Lower lobe of right lung (tissue), 2 donors: ENCODE measurements at places on chromosomes 1 and 21. TPM values are rescaled to one million over a fixed set of nuclear protein-coding genes. Genes with fewer than 3 reads are reported as not detected.

The OPRD1 gene
- total RNA-seq: not detected

- H3K27ac ChIP-seq: no peak overlapping the region
- H3K4me3 ChIP-seq: no peak overlapping the region
Measured at GRCh38 chr1:3316340-3316943, 138.0 kb upstream of the ARHGEF16 start.

- H3K27ac ChIP-seq: no peak overlapping the region
- DNase-seq: no peak
- no peak overlapping the region for H3K4me3 ChIP-seq
- H3K4me1 ChIP-seq: no peaks in the 10 kb centered on the region
- H3K27me3 ChIP-seq: no peaks in the 10 kb centered on the region
- H3K36me3 ChIP-seq: no peaks in the 10 kb centered on the region
Measured at GRCh38 chr1:246309247-246309884, 197.7 kb downstream of the SMYD3 start.

The MPL gene
- 0.65 TPM for total RNA-seq

- no peak overlapping the region for H3K27ac ChIP-seq
- no peaks in the 10 kb centered on the region for H3K36me3 ChIP-seq
- no peak for DNase-seq
- no peaks in the 10 kb centered on the region for H3K27me3 ChIP-seq
- H3K4me3 ChIP-seq: no peak overlapping the region
Measured at GRCh38 chr1:152182944-152183361, 23.9 kb upstream of the RPTN start.

GRCh38 chr21:32122082-32122481 is 156.8 kb downstream of the MIS18A start:
- no peaks in the 10 kb centered on the region for H3K36me3 ChIP-seq
- DNase-seq: no peak
- no peak overlapping the region for H3K27ac ChIP-seq
- no peaks in the 10 kb centered on the region for H3K27me3 ChIP-seq
- H3K4me3 ChIP-seq: no peak overlapping the region
- H3K4me1 ChIP-seq: no peaks in the 10 kb centered on the region

DNA sequence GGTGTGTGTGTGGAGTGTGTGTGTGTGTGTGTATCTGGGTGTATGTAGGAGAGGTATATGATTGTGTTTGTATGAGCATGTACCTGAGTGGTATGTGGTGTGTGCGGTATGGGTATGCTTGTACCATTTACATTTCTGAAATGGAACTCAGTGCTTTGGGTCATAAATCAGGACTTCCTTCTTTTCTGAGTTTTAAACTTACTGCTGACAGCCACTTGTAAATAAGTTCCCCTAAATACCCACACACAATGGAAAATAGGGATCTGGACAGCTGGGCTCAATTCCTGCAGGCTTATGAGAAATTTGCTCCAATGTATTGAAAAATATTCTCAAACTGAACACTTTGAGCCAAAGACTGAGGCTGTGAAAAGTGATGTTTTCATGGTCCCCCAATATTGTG is 293.6 kb downstream of the HLX start:
- H3K4me1 ChIP-seq: peaks cover 5% of the 10 kb centered on the region
- H3K4me3 ChIP-seq: no peak overlapping the region
- no peak overlapping the region for H3K27ac ChIP-seq
- no peaks in the 10 kb centered on the region for H3K36me3 ChIP-seq
- DNase-seq: no peak

The USP24 gene
- 37.6 TPM for total RNA-seq

- DNase-seq: no peak
- H3K27ac ChIP-seq: peak overlapping the region; percentile 59
- H3K27me3 ChIP-seq: no peaks in the 10 kb centered on the region
- no peak overlapping the region for H3K4me3 ChIP-seq
- H3K36me3 ChIP-seq: no peaks in the 10 kb centered on the region
Measured at GRCh38 chr1:66282891-66283621, 250.9 kb upstream of the SGIP1 start.

The RRP1 gene
- total RNA-seq: 13.6 TPM

DNA sequence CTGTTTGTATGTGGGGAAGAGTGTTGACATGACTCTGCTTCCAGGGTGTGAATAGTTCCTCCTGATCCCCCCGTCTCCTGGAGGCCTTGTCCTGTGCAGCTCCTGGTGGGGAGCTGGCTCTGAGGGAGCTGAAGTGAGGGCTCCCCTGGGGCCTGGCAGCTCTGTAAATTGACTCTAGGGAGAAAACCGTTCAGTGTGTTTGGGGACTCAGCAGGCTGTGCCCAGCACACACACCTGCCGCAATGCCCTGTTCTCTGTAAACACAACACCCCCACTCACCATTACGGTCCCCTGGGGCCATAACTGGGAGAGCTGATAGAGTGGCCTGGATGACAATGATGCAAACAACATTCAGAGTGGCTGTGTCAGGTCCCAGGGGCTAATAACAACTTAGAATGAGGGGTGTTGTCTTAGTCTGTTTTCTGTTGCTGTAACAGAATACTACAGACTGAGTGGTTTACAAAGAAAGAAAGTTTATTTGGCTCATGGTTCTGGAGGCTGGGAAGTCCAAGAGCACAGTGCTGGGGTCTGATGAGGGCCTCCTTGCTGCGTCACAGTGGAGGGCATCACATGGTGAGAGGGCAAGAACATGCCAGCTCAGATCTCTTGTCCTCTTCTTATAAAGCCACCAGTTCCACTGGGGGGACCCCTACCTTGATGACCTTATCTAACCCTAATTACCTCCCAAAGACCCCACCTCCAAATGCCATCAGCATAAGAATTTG is 15.3 kb downstream of the ADORA1 start:
- H3K27ac ChIP-seq: no peak overlapping the region
- no peak for DNase-seq
- H3K4me3 ChIP-seq: no peak overlapping the region
- no peaks in the 10 kb centered on the region for H3K27me3 ChIP-seq
- no peaks in the 10 kb centered on the region for H3K36me3 ChIP-seq

DNA sequence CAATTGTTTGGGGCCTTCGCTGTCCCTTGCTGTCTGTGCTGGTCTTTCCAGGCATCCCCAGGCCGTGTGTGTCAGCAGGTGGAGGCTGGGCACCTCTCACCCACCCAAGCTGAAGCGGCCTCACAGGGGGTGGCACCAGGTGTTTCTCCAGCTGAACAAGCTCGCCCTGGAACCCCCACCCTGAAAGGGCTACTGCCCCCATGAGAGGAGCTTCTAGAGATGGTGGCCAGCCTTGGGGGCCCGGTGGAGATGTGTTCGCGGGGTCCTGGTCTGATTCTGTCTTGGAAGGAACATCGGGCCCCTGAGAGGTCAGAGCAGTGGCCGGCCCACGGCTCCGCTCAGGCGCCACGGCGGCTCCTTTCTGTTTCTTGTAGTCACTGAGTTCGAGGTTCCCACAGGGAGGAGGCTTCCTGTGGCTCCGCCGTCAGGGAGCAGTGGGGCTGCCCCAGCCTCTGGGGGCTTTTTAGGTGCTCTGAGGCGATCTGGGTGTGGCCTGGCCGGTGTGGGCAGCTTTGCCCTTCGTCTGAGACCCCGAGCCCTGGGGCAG is 46.9 kb downstream of the SKI start:
- H3K27me3 ChIP-seq: no peaks in the 10 kb centered on the region
- H3K36me3 ChIP-seq: peaks cover 6% of the 10 kb centered on the region
- H3K4me1 ChIP-seq: peaks cover 100% of the 10 kb centered on the region
- DNase-seq: peak; percentile 50
- H3K27ac ChIP-seq: peak overlapping the region; percentile 81

DNA sequence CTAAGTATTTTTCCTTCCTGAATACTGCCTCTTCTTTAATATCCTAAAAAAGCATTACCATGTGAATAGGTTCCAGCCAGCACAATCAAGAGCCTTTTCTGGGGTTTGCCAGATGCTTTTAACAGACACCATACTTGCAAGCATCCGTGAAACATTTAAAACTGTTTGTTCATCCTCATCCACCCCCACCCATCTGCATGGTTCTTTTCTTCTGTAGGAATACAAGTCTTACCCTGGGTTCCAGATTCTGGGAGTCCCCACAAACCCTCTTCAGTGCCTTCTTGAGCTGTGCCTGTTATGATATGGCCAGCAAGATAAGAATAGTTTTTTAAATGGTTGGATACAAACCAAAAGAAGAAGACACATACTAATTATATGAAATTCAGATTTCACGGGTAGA is 354.9 kb upstream of the PLXNA2 start:
- no peak for DNase-seq
- H3K4me3 ChIP-seq: no peak overlapping the region
- H3K27ac ChIP-seq: no peak overlapping the region
- no peaks in the 10 kb centered on the region for H3K4me1 ChIP-seq
- no peaks in the 10 kb centered on the region for H3K36me3 ChIP-seq

- H3K4me1 ChIP-seq: no peaks in the 10 kb centered on the region
- no peaks in the 10 kb centered on the region for H3K27me3 ChIP-seq
- no peak overlapping the region for H3K4me3 ChIP-seq
- H3K27ac ChIP-seq: no peak overlapping the region
- DNase-seq: no peak
- peaks cover 99% of the 10 kb centered on the region for H3K36me3 ChIP-seq
Measured at GRCh38 chr1:169858467-169858866, 35.2 kb downstream of the SCYL3 start.

The HCN3 gene
- total RNA-seq: 4.2 TPM

The GJA8 gene
- total RNA-seq: not detected

The CLDN8 gene
- total RNA-seq: 2.9 TPM

GRCh38 chr1:246969621-246970020 is 37.9 kb upstream of the AHCTF1 start:
- no peak overlapping the region for H3K4me3 ChIP-seq
- H3K36me3 ChIP-seq: no peaks in the 10 kb centered on the region
- DNase-seq: no peak
- no peaks in the 10 kb centered on the region for H3K4me1 ChIP-seq
- H3K27ac ChIP-seq: no peak overlapping the region

DNA sequence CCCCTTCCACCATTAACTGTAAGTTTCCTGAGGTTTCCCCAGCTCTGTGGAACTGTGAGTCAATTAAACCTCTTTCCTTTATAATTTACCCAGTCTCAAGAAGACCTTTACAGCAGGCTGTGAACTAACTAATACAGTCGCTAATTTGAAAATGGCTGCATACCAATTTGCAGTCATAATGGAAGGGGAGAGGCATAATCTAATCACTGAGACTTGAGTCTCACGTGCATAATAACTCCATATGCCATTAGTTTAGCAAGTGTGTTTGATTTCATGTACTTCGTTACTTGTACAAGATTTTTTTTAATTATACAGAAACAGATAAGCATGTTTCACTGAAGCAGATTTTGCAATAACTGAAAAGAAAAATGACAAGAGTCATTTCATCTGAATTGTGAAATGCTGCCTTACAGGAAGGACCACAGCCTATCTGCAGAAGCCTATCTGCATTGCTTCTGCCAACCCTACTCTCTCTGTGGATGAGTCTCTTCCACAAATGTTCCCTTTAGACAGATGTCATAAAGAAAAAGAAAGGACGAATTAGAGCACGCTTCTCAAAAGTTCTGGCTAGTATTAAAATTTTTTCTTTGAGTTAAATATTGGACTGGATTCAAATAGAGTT is 99.1 kb downstream of the PTGER3 start:
- no peaks in the 10 kb centered on the region for H3K36me3 ChIP-seq
- no peak overlapping the region for H3K27ac ChIP-seq
- H3K4me3 ChIP-seq: no peak overlapping the region
- H3K4me1 ChIP-seq: no peaks in the 10 kb centered on the region
- no peaks in the 10 kb centered on the region for H3K27me3 ChIP-seq
- no peak for DNase-seq

- no peak for DNase-seq
- H3K4me1 ChIP-seq: no peaks in the 10 kb centered on the region
- H3K27me3 ChIP-seq: peaks cover 4% of the 10 kb centered on the region
- no peak overlapping the region for H3K27ac ChIP-seq
- no peaks in the 10 kb centered on the region for H3K36me3 ChIP-seq
Measured at GRCh38 chr21:42412636-42412933, 8.9 kb downstream of the UBASH3A start.

DNA sequence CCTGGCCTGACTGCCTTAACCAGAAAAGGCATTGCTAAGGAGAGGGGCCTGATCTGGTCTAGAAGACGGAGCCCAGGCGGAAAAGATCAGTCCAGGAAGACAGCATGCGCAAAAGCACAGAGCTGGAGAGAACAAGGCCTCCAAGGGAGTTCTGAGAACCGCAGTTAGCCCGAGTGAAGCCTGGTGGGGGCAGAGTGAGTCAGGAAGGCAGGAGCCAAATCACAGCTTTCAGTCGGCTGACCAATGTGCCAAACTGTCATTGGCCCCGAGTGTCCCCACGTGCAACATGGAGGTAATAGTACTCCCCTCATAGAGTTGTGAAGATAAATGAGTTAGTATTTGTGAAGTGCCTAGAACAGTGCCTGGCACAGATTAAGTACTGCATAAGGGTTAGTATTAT is 1.2 kb upstream of the TSPAN2 start:
- no peak for DNase-seq
- no peaks in the 10 kb centered on the region for H3K36me3 ChIP-seq
- no peak overlapping the region for H3K4me3 ChIP-seq
- peaks cover 37% of the 10 kb centered on the region for H3K4me1 ChIP-seq
- no peak overlapping the region for H3K27ac ChIP-seq
- no peaks in the 10 kb centered on the region for H3K27me3 ChIP-seq

GRCh38 chr1:61370177-61370912 is 288.0 kb downstream of the NFIA start:
- H3K36me3 ChIP-seq: peaks cover 3% of the 10 kb centered on the region
- no peak overlapping the region for H3K27ac ChIP-seq
- no peaks in the 10 kb centered on the region for H3K27me3 ChIP-seq
- H3K4me1 ChIP-seq: no peaks in the 10 kb centered on the region

The AMY2A gene
- total RNA-seq: not detected

- H3K36me3 ChIP-seq: no peaks in the 10 kb centered on the region
- no peaks in the 10 kb centered on the region for H3K4me1 ChIP-seq
- H3K27me3 ChIP-seq: no peaks in the 10 kb centered on the region
Measured at GRCh38 chr21:45655124-45655523, 11.6 kb downstream of the PCBP3 start.

GRCh38 chr1:22665752-22666151 is 12.7 kb downstream of the C1QB start:
- no peak overlapping the region for H3K4me3 ChIP-seq
- peaks cover 8% of the 10 kb centered on the region for H3K36me3 ChIP-seq
- no peak for DNase-seq

GRCh38 chr1:48070396-48070750 is 73.2 kb upstream of the TRABD2B start:
- H3K36me3 ChIP-seq: no peaks in the 10 kb centered on the region
- no peak overlapping the region for H3K27ac ChIP-seq
- no peak for DNase-seq
- H3K4me1 ChIP-seq: no peaks in the 10 kb centered on the region
- H3K27me3 ChIP-seq: no peaks in the 10 kb centered on the region

DNA sequence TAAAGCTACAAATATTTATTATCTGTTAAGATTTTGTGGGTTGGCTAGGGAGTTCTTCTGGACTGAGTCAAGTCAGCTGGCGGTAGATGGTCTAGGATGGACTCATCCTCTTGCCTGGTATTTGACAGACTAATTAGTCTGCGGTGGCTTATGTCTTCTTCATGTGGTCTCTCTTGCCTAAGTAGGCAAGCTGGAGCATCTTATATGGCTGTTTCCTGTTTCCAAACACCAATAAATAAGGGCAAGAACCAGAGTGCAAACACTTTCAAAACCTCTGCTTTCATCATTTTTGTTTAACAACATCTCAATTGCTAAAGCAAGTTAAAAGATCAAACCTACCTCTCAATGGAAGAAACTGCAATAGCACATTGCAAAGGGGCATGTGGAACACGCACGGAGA is 484.8 kb downstream of the PTPRC start:
- H3K4me1 ChIP-seq: no peaks in the 10 kb centered on the region
- no peaks in the 10 kb centered on the region for H3K27me3 ChIP-seq
- no peak overlapping the region for H3K27ac ChIP-seq
- DNase-seq: no peak
- no peaks in the 10 kb centered on the region for H3K36me3 ChIP-seq
